ENCODE measurements at places on chromosomes 7 and 10.
A peak's percentile ranks its signal among the peaks of the same experiment; 100 is the strongest.

DNA sequence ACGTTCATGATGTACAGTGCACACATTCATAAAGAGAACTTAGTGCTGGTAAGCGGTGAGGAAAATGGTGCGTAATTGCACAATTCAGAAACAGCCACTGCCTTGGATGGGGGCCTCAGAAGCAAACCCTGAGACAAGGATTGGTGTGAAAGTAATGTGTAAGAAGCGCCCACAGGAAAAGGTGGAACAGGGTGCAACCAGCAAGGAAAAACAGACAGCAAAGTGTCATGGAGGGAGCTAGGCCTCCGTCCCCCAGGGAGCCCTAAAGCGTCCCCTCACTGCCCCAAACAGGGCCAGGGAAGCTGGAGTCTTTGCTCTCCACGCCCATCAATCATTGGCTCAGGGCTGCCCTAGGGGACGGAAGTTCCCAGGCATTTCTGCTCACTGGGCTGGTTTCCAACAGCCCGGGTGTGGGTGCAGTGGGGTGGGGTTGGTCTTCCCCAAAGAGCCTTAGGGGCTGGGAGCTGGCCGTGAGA, 9.6 kb upstream of the C10orf105 start:
- DNase-seq = peak; percentile 54

- no peak for DNase-seq
Measured at GRCh38 chr10:29691564-29692072, 56.8 kb upstream of the SVIL start.

DNA sequence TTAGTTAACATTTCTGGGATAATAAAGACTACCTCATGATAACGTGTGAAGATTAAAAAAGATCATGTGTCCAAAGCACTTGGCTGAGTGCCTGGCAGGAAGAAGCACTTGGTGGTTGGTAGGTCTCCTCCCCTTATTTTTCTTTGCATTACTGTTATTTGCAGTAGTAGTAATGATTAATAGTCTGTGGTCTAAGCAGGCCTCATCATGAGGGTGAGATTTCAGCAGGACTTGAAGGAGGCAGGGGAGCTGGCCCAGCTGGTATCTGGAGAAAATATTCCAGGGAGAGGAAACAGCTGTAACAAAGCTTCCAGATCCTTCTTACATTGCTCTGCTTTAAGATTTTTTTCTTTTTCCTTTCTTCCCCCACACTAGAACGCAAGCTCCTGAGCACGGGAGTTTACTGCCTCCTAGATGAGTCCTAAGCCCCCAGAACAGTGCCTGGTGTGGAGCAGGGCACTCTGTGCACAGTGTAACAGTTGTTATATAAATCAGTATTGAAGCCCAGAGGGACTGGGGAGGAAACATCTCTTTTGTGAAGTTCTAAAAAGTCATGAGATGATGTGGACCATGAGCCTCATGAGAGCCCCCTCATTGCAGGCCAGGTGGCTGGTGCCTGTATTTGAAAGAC, 31.1 kb upstream of the RHEB start:
- no peak for DNase-seq

DNA sequence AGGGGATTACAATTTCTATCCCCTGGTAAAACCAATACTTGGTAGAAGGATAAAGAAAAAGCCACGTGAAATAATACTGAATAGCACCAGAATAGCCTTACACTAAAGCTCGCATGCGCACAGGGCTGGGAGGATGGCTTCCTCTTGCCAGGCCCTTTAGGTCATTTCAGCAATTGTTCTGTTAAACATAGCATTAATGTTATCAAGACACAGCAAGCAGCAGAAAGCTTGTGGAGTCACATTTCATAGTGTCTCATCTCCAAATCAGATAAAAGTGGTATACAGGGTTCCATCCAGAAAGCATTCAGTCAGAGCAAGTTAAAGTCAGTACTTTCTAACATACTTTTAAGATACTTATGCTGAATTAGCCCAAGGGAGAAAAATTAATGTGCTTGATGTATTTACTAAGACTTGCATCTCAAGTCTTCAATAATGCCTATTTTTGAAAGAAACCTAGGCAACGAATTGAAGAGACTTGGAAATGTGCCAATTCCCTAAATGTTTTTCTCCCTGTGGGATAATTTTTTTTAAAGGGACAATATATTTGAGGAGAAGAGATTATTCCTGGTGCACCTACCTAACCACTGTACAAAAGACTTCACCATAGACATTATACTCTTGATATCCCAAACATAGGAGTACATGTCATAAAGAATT, 14.3 kb upstream of the NPM3 start:
- no peak for DNase-seq

- no peak for DNase-seq
Measured at GRCh38 chr7:57308631-57309408, 141.2 kb upstream of the ZNF716 start.

DNA sequence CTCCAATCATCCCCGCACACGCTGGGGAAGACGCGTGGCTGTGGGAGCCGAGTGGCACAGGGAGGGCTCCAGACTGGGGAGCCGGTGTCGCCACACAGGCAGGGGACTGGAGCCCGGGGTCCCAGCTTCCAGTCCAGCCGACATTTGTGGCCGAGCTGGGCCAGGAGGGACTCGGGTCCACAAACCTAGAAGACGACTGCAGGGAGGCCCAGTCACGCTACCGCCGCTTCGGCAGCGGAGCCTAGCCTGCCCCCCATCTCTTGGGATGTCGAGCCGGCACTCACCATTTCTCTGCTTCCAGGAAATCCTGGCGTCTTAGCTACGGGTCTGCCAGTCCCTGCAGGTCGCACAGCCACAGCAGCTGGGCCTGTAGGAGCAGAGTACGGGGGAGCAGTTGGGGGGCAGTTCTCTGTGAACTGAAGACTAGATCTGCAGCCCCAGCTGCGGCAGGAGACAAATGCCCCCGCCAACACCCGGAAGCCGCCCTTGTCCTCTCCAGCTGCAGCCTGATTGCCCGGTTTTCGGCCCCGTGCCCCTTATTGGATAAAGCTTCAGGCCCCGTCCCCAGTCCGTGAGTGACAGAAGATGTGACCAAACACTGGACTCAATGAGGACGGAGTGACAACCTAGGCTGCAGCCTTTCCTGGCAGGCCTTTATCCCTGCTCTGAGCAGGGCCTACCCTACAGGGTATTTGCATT, 270.7 kb downstream of the ZNF33B start:
- peak; percentile 97 for DNase-seq

GRCh38 chr10:154348-154747, 19.1 kb downstream of the ZMYND11 start:
- DNase-seq = no peak

- no peak for DNase-seq
Measured at GRCh38 chr10:48284002-48284546, 9.6 kb upstream of the FRMPD2 start.

DNA sequence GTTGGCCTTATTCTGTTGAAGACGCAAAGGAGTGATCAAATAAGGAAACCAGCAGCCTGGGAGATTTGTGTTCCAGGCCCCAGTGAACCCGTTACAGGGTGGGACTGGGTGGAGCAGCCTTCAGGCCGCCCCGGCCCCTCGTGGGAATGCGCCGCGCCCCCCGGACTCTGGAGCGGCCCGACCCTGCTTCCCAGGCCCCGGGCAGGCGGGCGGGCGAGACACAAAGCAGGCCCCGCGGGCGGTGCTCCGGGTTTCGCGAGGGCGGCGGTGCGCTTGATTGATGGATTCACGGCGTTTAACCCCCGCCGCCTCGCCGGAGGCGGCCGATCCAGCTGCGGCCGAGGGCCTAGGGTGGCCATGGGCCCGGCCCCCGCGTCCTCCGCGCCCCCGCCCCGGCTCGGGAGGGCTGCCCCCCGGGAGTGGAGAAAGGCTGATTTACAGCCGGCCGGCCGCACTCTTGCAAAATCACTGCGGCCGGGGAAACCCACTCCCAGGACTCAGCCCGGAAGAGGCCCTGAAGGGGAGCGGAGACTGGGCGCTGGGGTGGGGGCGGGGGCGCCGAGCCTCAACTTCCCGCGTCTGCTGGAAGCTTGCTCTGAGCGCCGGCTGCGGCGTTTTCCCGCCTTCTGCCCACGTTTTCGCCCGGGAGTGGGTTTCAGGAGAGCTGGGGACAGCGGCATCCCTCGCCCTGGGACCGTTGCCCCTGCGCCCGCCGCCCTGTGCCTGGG, 299.6 kb upstream of the NFE2L3 start:
- no peak for DNase-seq

DNA sequence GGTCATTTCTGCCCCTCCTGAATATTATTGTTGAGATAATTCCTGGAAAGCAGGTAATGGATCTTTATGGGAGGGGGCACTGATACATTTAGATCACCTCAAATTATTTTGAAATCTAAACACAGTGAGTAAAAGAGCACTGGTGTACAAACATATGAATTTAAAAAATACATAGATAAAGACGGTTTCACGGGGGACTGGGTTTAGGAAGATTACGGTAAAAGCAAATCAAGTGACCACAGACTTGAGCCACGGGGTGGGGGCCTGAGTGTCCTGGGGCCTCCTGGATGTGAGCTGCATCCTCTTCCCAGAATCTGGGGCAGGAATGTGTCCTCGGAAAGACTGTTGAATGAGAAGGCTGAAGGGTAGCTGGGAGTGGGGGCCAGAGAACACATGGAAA, 219.1 kb upstream of the KLF6 start:
- DNase-seq = no peak

DNA sequence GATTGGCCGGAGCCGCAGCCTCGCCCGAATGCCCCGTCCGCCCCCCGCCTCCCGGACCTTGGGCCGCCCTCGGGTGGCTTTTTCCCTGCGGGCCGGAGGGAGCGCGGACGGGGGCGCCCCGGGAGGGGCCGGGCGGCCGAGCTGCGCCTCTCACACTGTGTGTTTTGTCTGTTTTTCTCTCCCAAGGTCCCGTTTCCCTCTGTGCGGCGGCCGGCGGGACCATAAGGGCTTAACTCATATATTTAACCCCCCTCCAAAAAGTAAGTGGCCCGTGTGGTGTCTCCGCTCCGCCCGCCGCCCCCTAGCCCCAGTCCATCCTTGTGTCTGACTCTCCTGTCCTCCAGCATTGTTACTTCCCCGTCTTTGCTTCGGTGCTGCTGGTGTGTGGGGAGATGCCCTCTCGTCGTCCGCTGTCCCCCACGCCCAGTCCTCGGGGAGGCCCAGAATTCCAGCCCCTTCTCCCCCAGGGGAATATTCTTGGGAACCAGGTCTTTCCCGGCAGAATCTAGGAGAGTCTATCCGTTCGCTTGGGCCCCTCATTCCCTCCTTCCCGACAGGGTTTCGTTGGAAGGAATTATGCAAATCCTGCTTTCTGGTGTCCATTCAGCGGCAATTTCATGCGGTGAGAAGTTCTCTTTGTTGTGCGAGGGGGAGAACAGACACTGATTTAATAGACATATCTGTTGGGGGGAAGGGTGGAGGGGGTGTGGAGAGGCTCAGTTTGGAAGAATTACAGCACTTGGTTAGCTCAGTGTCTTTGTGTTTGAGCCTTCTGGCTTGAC, 1.3 kb downstream of the LCOR start:
- peak; percentile 27 for DNase-seq

DNA sequence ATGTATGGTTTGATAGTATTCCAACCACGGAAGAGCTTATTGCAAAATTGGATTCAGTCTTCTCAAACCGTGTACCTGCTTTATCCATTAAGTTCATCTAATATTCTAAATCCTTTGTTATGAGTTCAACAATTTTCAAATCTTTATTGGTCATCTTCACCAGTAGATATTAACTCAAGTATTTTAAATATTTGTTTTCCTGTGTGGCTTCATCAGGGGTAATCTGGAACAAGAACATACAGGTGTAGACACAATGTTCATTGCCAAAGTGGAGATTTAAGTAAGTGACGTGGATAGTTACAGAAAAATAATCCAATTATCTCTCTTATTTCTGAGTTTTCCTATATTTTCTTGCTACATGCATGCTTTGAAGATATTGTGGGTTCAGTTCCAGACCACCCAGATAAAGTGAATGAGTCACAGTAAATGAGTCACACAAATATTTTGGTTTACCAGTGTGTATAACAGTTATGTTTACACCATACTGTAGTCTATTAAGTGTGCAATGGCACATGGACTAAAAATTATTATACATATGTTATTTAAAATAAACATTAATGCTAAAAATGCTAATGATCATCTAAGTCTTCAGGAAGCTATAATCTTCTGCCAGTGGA, 429.0 kb upstream of the POT1 start:
- no peak for DNase-seq

GRCh38 chr10:23692736-23693135, 253.9 kb downstream of the OTUD1 start:
- DNase-seq = no peak

DNA sequence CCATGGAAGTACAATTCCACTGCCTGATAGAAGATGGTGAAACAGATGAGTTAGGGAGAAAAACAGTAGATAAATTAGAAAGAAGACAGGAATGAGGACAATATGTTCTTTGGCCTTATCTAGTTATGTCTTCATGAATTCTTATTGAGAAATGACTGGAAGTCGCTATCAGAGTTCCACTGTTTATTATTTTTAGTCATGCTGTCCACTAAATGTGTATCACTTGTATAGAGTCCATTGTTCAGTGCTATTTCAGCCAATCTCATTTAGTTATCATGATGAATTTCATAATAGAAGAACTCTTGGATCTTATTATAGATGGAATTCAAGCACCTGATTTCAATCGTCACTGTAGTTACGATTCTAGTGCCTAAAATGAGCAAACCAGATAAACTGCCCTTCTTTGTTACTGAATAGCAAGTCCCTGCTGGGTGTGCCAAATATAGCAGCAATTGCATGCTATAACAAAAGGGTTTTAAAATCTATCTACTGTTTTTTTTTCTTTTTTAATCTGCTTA, 177.7 kb upstream of the COL1A2 start:
- no peak for DNase-seq

DNA sequence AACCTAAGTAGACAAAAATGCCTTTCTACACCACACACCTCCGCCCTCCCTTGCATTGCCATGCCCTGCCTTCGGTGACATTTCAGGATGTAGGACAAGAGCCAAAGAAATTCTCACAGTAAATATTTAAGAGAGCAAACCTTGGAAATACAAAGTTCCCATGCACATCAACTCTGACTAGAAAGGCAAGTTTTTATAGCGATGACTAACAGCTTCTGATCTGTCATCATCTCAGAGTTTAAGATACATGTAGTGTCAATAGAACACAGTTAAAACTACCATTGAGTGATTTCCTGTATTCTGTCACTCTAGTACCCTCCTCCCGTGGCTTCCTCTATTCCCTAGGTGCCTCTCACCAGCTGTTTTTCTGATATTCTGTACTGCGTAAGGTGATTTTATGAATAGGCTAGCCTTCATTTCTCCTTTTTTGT, 20.7 kb downstream of the SLC16A9 start:
- no peak for DNase-seq

DNA sequence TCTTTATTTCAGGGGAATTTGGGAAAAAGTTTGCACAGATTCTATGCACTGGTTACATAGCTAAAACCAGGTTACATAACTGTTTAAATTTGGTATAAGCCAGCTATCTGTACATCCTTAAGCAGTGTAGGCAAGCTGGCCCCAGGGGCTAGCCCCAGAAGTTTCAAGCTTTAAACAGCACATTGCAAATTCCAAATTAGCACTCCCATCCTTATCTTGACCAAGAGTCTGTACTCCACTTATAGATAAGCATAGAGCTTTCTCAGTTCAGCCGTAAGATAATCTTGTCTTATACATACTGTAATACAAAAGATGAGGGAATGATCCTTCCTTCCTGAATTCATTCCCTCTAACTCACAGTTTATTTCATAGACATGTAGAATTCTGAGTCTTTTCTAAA, 109.3 kb downstream of the SPAG6 start:
- no peak for DNase-seq

All from Ammon's horn (tissue), 1 donor.